ENCODE measurements at places on chromosomes 5 and 9.

DNA sequence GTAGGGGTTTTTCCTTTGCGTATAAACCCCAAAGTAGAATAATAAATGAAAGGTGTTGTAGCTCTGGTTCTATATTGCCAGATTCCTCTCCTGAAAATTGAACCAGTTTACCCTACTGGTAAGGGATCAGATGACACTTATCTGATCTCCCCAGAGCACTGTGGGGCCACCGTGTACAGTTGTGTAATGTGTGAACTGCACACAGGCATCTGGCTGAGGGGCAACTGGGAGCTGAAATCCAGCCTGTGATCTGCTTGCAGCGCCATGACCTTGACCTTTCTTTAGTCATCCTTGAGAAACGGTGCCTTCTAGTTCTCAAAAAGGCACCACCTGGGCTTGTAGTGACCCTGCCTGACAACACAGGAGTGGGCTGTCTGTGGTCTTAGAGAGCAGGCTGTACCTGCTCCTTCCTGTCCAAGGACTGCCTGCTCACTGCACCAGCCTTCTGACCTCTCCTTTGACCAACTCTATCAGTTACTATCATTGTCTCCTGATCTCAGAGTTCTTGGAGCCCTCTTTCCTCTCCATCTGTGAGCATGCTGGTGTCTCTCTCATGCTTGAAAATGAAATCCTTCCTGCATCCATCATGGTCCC is 40.2 kb downstream of the PDE6A start:
- DNase-seq = no peak

- no peak for DNase-seq
These were observed 246.3 kb upstream of the DAP start for GRCh38 chr5:11007269-11007870.

DNA sequence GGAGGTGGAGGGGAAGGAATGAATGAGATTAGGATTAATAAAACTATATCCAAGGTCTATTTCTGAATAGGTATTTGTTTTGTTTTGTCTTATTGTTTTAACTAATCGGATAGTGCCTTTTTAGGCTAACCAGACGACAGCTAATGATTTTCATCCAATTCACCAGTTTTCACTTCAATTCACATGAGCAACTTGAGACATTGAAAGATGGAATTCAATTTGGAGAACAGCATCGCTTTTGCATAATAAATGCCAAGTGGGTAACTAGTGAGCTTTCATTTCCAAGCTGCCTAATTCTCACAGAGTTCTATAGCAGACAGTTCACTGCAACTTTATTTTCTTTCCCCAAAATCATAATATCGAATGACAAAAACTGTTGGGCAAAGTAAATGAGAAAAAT is 5.0 kb downstream of the AGXT2 start:
- DNase-seq = no peak

DNA sequence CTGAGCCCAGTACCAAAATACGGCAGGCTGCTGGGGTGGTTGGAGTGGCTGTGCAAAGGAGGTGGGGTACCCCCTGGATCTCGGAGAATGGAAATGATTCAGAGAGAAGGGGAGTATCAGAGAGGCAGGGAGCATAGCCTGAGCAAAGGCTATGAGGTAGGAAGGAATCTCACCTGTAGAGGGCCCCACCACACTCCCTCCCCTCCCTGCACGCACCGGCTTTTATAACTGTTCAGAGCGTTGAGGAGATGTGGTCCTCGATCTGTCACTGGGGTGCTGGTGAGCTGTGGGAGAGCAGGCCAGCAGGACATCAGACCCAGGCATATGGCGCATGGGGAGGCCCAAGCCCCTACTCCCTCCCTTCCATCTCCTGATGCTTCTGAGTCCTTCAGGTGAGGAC is 13.2 kb downstream of the PHF19 start:
- DNase-seq = no peak

DNA sequence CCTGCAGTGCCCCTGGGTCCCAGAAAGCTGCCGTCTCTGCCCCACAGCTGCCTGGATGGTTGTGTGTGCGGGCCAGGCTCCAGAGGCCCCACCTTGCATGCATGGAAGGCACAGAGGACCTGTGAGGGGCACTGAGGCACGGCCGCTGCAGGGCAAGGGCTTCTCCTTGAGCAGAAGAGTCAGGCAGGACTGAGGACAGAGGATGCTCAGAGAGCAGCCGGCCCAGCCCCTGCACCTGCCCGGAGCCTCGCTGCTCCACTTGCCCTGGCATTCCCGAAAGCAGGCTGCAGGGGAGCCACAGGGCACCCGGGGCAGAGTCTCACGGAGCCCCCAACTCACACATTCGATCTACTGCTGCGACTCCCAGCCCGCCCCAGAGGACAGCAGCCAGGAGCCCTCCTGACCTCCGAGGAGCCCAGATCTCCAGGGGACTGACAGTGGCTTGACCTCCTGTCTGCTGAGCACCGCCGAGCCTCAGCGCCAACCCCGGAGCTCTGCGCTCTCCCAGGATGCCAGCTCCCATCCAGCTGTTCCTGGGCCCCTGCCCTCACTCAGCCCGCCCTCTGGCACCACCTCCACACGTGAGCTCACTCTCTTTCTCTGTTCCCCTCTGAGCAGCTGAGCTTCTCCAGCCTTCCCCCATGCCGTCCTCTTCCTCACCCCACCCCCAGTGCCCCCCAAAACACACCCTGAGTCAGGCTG is 95.0 kb downstream of the KCNT1 start:
- no peak for DNase-seq

All from stimulated activated CD8-positive, alpha-beta memory T cell treated with anti-CD3 and anti-CD28 coated beads, Interleukin-7, amount 100 ng/mL, for 1 hour (primary cell).